Globus pallidus (tissue), 1 donor: ENCODE measurements at places on chromosomes 5 and 9.

- no peak for DNase-seq
These were observed at the start of gene TERT for GRCh38 chr5:1294835-1295649. Gene TERT, minus strand, starts transcription at chr5:1295068. Its CDS starts 79 bp downstream, at chr5:1294989.

GRCh38 chr5:109865637-109866036 lies 175.9 kb downstream of the MAN2A1 start:
- DNase-seq: no peak

- no peak for DNase-seq
These were observed 17.6 kb upstream of the MOCS2 start for GRCh38 chr5:53127107-53127506.

DNA sequence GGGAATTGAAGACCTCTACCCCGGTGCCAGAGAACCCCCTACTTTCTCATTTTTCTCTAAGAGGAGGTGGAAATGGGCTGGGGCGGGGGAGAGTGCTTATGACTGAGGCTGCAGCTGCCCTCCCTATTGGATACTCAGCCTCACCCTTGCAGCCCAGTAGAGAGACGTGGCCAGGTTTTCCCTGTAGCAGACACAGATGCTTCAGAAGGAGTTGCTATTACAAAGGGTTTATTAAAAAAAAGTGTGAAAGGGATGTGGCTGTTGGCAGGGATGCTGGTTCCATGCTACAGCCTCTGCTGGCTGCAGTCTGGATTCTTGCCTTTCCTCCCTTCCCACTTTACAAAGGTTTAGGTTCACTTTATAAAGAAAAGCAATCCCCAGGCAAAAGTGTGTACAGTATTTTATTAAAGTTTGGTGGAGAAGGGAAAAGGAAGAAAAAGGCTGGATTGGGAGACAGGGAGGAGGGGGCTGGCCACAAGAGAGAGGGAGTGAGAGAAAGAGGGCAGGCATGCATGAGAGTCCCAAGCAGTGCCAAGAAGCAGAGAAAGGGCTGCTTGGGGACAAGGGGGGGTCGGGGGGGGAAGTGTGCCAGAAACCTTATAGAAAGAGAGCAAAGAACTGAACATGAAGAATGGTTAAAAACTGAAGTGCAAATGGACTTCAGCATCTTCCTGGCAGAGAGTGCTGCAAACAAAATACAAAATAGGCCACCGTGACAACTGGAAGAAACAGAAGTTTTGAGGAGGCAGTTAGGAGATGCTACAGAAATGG lies 29.5 kb upstream of the NFIB start:
- peak; percentile 52 for DNase-seq

DNA sequence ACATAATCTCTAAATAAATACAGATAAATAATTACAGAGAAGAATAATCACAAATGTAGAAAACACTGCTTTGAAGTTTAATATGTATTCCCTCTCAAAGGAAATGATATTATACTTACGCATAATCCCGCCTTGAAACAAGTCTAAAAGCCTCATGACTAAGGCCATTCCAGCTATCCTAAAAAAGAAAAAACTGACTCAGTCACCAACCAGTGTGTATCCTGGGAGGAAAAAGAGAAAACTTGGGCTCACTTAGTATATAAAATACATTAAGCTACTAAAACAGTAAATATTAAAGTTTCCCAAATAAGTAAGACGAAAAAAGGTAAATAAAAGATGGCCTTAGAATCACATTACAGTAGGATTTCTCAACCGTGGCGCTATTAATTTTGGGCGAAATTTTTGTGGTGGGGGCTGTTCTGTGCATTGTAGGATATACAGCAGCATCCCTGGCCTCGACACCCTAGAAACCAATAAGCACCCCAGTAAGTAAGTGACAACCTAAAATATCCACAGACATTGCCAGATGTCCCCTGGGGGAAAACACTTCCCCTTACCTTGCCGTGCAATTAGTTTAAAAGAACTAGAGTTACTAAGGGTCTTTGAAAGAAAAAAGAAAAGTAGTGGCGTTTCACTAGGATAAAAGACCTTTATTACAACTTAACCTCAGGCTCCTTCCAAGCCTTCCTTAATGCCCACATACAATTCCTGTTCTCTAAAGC lies 1.1 kb downstream of the HSPA9 start:
- DNase-seq: no peak

GRCh38 chr9:31119890-31120454 lies 1264.5 kb upstream of the ACO1 start:
- DNase-seq: peak; percentile 5

DNA sequence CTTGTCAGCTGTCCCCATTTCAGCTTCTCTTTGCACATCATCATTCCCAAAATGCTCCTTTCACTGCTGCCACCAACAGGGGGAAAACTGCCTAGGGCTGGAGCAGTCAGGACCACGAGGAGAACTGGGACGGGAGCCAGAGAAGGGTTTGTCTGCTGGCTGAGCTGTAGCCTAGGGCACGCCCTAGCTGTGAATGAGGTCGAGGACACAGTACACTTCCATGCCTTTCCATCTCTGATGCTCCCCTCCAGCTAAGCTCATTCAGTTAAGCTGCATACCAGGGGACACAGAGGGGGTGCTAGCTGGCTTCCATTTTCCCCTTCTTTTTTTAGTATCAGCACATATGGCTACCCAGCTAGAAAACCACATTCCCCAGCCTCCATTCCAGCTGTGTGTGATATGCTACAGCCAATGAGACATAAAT lies 64.7 kb downstream of the STK10 start:
- peak; percentile 75 for DNase-seq
